Stimulated activated CD4-positive, alpha-beta T cell treated with anti-CD3 and anti-CD28 coated beads, TNF-alpha, amount 100 ng/mL, for 4 hours (primary cell): ENCODE measurements at places on chromosomes 2 and 18.
A peak's percentile ranks its signal among the peaks of the same experiment; 100 is the strongest.

GRCh38 chr2:172095146-172095904 lies 7.4 kb downstream of the DLX2 start:
- peak; percentile 75 for DNase-seq

GRCh38 chr2:14778015-14778414 lies 145.5 kb downstream of the LRATD1 start:
- no peak for DNase-seq

DNA sequence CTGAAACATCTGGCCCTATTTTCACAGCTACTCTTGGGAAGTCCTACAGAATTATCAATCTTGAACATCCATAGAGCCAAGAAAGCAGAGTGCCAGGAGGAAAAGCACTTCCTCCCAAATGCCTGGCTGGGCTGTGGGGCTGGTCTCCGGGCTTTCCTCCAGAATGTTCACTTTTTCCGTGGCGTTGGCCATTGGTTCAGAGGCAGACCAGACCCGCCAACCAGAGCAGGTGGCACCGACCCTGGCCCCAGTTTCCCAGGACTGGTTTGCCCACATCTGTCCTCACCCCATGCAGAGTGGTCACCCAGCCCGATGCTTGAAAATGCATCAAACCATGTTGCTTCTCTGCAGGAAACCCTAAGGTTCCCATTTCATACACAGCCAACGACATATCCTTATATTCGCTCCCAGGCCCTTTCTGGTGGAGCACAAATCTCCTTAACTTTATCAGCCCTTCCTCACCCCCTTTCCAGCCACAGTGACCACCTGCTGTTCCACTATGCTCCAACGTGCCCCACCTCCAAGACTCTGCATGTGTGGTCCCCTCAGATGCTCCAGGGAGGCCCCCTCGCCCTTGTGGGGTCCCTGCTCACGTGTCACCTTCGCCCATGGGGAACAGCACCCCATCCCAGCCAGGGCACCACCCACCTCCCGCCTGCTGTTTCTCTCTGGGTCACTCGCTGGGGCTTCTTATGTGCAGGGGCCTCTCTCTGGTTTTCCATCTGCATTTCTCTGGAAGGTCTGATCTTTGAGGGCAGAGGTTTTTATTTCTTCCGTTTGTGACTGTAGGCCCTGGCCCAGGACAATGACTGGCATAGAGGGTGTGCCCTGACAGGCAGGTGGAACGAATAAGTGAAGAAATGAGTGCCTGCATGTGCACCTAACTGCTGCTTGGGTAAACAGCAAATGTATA lies 92.9 kb downstream of the PXDN start:
- no peak for DNase-seq

GRCh38 chr2:164910101-164910899 lies 45.0 kb downstream of the SLC38A11 start:
- no peak for DNase-seq

DNA sequence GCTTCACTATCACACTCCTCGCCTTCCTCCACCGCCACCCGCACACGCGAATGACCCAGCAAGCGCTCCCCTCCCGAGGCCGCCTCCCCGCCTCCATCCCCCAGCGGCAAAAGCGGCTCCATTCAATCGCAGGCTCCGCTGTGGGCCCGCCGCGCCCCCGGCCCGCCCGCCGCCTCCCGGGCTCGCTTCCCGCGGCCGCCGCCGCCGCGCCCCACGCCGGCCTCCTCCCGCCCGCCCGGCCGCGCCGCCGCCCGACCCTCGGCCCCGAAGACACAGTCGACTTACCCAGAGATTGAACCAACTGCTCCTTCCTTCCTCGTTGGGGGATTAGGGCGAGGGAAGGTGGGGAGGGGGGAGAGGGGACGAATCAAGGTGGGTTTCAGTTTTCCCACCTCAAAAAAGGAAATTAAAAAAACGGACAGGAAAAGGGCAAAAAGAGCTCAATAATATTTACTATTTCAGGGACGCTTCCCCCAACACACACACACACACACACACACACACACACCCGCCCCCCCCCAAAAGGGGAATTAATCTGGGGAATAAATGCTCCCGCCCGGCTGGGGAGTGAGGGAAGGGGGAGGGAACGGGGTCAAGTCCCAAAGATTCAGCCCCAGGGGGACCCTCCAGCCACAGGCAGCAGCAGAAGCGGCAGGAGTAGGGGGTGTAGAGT lies 743 bp downstream of the XPO1 start:
- peak; percentile 17 for DNase-seq

DNA sequence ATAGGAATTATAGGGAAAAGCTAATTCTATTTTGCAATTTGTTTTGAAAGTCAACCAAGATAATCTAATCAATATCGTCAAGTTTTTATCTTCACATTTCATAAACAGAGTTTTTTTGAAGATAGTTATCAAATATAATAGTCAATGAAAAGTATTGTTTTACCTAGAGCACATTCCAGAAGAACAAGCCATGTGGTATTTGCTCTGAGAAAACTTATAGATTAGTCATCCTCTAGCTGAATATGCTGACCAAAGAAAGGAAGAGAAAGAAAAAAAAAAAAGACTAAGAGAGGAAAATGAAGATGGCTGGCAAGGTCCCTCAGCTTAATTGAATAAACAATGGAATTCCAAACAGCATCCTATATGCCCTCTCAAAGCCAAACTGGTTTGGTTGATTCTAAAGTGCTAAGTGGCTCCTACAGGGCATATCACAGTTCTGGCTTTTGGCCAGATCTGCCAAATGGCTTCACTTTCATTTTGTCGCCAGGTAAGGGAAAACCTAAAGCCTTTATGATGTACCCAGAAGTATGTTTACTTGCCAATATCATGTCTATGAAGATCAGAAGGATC lies 132.6 kb downstream of the VWC2L start:
- DNase-seq, result no peak

- no peak for DNase-seq
These were observed 78.0 kb upstream of the RPL31 start for GRCh38 chr2:100924122-100924519.

GRCh38 chr18:78743078-78743477 lies 236.5 kb upstream of the SALL3 start:
- DNase-seq, result no peak

DNA sequence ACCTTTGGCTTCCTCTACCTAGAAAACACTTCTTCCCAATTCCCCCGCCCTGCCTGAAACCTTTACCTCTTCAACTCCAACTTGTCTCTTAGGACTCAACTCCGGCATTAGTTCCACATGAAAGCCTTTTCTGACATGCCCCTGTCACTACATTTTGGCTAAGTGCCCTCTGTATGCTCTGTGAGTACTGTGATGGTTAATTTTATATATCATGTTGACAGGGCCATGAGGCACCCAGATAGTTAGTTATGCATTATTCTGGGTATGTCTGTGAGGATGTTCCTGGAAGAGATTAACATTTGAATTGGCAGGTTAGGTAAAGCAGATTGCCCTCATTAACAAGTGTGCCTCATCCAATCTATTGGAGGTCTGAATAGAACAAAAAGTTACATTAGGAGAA lies 75.6 kb upstream of the NCKAP5 start:
- DNase-seq, result no peak

- DNase-seq, result no peak
These were observed 59.3 kb downstream of the PMAIP1 start for GRCh38 chr18:59959073-59959472.

DNA sequence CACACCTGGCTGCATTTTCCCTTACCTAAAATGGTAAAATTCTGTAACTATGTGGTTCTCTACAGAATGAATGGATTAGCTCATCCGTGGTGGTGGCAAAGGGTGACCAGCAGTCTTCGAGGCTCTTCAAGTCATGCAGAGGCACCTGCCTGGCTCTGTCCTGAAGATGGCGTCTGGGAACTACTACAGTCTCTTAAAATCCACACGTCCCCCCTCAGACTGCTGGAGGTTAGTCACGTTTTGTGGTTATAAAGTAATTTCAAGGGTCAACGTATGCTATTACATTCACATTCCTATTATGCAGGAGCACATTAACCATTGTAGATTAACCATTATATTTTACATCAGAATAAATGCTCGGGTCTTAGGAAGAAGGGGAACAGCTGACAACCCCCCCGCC lies 616.7 kb downstream of the GALR1 start:
- no peak for DNase-seq

- DNase-seq, result no peak
These were observed 40.4 kb downstream of the SYT4 start for GRCh38 chr18:43236921-43237320.

GRCh38 chr2:165889158-165889557 lies 64.4 kb downstream of the TTC21B start:
- no peak for DNase-seq

GRCh38 chr2:191936882-191937405 lies 90.1 kb upstream of the CAVIN2 start:
- no peak for DNase-seq

- DNase-seq, result peak; percentile 71
These were observed at the start of the genes KIAA1328 and TPGS2 for GRCh38 chr18:36828630-36829361. Gene KIAA1328, plus strand, starts transcription at chr18:36829127. Its CDS starts 12 bp downstream, at chr18:36829139. Gene TPGS2, minus strand, starts transcription at chr18:36829002. Its CDS starts 235 bp downstream, at chr18:36828767.

DNA sequence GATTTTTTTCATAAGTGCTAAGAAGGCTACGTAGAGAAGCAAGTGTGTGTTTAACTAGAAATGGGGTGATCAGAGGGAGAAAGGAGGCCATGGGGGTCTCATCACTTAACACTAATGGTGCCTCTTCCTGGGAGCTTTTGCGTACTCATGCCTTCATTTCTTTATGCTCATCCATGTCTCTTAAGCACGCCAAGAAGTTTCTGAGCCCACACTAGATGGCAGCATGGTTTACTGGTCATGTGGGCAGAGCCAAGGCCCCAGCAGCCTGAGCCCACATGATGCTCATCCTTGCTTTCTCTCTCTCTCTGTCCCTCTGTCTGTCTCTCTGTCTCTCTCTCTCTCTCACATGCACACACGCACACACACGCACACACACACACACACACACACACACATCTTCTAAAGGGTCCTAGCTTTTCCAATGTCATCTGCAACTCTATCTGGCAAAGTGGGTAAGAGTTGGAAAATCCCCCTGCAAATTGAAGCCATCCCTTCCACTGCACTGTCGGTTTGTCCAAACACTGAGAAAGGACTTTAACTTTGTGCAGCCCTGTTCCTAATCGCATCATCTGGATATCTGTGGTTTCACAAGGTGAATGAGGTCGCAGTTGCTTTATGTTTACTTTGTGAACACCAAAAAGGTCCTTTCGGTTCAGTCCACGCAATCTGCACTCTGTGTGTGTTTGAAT lies 137.1 kb upstream of the CCDC68 start:
- no peak for DNase-seq

DNA sequence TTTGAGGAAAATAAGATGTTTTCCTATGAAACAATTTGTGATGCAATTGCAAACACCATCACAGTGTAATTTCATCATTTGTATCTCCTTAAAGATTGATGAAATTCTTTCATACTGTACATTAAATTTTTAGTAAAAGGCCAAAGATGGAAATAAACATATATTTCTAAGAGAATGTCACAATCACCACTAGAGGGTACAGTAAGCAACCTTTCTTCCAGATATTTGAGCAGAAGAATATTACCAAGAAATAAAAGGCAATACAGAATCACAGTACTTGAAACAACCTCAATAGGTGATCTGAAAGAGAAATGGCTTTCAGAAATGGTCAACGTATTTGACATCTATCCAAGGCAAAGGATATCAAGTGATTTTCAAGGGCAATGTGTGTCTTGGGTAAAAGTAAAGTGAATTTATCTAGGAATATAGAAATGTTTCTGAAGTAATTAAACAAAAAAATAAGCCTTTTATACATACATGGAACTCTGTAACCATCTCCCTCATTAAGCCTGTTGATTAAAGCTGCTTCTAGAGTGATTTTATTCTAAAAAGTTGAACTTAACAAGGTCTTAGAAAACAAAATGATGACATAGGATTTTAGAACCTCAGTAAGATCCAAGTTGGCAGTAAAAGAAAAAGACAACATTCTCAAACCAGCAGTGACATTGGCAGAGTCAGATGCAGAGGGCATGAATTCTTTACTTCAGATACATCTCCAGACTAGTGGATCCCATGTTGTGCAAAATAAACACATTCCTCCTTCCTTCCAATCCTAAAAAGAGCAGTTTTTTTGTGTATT lies 90.3 kb upstream of the SESTD1 start:
- DNase-seq, result no peak

GRCh38 chr18:57710226-57710625 lies 88.6 kb upstream of the NARS1 start:
- DNase-seq, result no peak

DNA sequence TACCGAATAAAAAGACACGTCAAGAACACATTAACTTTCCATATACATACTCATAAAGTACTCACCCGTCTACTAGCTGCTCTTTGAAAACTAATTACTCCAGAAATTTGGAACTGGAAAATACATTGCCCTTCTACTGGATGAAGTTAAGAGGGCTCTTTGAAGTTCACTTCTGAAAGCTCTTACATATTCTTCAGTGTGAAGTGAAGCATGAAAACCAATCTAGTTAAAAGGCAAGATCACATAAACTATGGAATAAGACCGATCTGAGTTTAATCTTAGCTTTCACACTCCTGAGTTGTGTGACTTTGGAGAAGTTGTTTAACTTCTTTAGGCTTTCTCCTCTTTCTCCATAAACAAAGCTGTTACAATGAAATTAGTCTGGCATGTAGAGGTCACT lies 38.5 kb downstream of the REV1 start:
- no peak for DNase-seq

DNA sequence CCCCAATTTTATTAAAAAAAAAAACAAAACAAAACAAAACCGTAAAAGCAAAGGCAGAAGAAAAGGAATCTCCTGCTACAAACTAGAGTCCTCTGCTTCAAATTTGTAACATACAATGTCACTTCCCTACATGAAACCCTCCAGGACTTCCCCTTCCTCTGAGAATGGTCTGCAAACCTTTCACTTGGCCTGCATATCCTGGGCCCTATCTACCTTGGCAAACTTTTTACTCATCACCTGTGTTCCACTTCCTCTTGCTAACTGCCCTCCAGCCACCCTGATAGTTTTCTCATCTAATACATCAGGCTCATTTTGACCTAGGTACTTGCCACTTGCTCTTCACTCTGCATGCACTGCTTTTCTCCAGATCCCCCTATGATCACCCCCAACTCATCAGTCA lies 255.5 kb downstream of the ETAA1 start:
- DNase-seq, result no peak

- no peak for DNase-seq
These were observed 28.1 kb downstream of the MAP4K4 start for GRCh38 chr2:101725515-101726192.

DNA sequence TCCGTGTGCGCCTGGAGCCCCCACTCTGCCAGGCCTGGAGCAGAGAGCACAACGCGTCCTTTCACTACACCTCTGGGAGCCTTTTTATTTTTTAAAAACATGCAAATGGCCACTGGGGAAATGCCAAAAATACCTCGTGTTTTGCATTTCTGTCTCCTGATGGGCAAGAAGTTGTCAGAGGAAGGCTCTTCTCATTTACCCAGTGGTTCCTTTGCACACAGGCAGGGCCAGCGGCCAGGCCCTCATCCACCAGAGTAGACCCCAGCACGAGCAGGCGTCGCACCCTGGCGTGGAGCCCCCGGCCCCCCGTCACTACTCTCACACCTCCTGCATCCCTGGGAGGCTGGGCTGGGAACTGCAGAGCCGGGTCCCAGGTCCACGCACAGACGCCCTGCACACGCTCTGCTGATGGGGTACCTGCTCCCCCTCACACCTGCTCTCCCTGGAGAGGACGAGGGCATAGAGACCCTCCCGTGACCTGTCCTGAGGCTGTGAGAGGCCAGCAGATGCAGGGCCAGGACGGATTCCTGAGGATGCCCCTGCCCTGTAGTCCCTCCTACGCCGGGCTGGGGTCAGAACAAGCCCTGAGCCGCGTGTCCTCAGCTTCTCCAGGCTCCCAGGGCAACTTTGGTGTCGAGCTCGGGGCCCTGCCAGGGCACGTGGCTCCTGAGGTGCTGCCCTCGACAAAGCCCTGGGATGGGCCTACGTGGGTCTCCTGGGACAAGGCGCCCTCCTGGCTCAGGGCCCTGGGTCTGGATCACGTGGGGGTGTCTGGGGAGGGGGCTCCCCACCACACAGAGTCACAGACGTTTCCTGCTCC lies 65.0 kb downstream of the NFATC1 start:
- DNase-seq, result no peak
